Mesenchymal stem cell (in vitro differentiated cells and primary cell): ENCODE measurements at places on chromosomes 1 and 21.

GRCh38 chr1:227763246-227764018 is 28.2 kb downstream of the SNAP47 start:
- no peak for DNase-seq

DNA sequence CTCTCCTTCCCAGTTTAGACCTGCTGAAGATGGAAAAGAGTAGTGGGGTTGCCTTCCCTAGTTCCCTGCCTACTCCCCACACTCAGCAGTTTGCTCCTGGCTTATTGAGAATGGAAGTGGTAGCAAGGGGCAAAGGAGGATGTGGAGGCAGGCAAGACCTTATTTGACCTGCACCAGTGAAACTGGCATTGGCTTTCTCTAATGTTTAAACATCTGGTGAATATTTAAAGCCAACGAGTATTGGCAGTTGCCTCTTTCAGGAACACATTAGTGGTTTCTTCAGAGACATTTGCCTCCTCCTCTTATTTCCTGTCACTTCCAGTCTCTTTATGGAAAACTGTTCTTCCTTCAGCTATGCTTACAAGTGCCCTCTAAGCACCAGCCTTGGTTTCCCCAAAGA is 62.4 kb upstream of the VAV3 start:
- no peak for DNase-seq

DNA sequence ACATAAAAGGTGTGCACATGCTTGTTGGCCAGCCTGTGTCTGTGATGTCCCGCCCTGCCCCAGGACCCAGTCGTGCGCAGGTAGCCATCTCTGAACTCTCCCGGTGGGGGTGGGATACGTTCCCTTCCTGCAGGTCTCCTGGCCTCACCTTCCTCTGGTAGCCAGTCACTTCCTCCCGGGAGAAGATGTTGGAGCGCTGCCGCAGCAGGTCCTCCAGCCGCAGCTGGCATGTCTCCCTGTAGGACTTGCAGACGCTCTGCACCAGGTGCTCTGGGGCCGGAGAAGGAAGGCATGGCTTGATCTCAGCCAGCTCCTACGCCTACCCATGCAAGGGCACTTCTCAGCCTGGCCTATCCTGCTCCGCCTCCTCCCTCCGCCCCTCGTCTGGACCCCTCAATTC is 9.2 kb upstream of the LINGO4 start:
- DNase-seq: no peak

GRCh38 chr1:42282867-42283583 is 52.0 kb downstream of the FOXJ3 start:
- no peak for DNase-seq

GRCh38 chr1:86389307-86389706 is 6.8 kb downstream of the ODF2L start:
- no peak for DNase-seq
